Renal cortical epithelial cell (primary cell): ENCODE measurements at places on chromosomes 3 and 15. TPM values are rescaled to one million over a fixed set of nuclear protein-coding genes. Genes with fewer than 3 reads are reported as not detected.

EBLN2 gene
- total RNA-seq = 3.6 and 5.7 TPM in 2 replicates

SI gene
- total RNA-seq = not detected in 2 replicates

SYNPR gene
- not detected in 2 replicates for total RNA-seq

PLA2G4E gene
- not detected in 2 replicates for total RNA-seq

MFN1 gene
- 65.7 and 70.5 TPM in 2 replicates for total RNA-seq

IL20RB gene
- 0.35 and 0.40 TPM in 2 replicates for total RNA-seq

ABCF3 gene
- total RNA-seq = 17.9 and 53.3 TPM in 2 replicates

CEP63 gene
- 10.8 and 31.3 TPM in 2 replicates for total RNA-seq

TBCCD1 gene
- 15.5 and 16.0 TPM in 2 replicates for total RNA-seq

ACAN gene
- under 0.01 TPM in 1 of 2 replicates, not detected in the other for total RNA-seq
